ENCODE measurements at places on chromosomes 16 and 17.
A peak's percentile ranks its signal among the peaks of the same experiment; 100 is the strongest.

DNA sequence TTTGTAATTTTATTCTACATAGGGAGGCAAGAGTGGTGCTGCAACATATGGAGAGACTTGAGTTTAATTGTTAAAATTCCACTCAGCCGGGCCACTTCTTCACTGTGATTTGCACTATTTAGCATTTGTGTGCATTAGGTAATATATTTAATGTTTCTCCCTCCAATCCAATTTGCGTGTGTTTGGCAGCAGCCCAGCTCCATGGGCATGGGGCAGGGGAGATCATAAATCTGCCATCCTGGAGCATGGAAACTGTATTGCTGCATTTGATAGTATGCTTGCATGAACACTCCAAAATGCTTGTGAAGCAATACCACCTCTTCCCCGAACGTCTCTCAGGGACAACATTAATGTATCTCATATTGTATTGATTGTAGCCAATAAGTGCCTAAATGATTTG is 339.1 kb upstream of the RBFOX1 start:
- DNase-seq = no peak

DNA sequence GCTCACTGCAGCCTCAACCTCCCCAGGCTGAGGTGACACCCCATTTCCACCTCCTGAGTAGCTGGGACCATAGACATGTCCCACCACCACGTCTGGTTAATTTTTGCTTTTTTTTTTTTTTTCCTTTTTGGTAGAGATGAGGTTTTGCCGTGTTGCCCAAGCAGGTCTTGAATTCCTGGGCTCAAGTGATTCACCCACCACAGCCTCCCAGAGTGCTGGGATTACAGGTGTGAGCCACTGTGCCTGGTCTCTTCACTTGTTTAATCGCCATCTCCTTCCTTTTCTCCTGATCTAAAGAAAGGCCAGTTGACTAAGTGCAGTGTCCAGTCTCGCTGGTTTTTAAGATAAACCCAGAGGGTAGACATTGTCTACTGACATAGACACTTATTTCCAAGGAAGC is 152.0 kb downstream of the C16orf95 start:
- no peak for DNase-seq

DNA sequence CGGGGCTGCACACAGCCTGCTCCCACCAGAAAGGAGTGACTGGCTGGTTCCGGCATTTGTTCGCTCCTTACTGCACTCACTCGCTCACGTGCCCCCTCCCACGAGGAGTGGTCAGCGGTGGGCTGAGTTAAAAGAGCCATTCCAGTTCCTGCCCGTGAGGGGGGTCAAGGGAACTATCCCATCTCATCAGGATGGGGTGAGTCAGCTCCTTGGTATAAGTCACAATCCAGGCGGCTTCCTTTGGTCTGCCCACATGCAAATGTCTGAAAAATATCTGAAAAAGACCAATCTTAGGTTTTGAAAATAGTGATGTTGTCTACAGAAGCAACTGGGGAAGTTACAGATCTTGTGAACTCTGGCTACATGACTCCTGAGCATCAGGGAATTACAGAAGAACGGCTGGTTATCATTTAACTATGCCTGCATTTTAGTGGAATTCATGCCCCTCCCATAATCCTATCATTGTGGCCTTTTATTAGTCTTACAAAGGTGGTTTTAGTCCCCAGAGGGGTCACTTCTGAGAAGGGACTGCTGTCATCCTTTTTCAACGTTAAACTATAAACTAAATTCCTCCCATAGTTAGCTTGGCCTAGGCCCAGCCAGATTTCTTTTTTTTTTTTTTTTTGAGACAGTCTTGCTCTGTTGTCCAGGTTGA is 9.8 kb upstream of the TNFSF12 start:
- no peak for DNase-seq

- DNase-seq = no peak
These were observed 91.4 kb upstream of the FA2H start for GRCh38 chr16:74865922-74866598.

DNA sequence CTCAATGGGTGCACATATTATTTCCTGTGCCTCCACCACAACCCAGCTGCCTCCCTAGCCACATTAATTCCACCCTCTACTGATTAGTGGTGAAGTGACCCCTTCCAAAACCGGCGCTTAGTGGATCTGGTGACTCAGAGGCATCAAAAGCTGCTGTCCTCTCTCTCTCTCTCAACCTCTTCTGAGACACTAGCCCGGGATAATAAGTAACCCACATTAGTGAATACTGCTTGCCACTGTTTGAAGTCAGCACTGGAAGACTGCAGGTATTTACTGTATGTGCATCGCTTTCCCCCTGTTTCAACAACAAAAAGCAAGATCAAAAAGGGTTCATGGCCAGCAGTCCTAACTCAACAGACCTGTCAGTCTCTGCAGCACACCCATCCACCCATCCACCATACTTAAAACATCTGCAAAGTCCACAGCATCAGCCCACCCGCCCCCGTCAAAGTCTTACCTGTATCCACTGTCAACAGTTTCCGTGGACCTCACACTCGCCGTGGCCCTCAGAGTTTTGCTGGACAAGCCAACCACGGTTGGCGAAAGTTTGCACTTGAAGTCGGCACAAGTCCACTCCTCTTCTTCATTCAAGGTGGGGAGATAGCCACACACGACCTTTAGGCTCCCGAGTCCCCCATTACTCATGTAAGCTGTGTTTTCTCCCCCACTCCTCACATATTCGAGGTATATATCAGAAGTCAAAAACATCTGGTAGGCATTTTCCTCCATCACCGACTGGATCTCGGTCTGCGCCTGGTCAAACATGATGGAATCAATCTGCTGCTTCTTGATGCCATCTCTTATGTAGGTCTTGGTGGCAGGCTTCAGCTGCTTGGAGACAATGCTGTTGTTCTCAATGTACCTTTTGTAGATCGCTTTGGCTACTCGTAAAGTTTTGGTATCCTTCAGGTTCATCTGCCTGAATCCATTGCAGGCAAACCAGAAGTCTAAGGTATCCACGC is 3.8 kb downstream of the AXIN2 start:
- peak; percentile 88 for DNase-seq

- no peak for DNase-seq
These were observed 153.4 kb upstream of the PLCG2 start for GRCh38 chr16:81625544-81626153.

- no peak for DNase-seq
These were observed 103.0 kb upstream of the CDH13 start for GRCh38 chr16:82523815-82524214.

DNA sequence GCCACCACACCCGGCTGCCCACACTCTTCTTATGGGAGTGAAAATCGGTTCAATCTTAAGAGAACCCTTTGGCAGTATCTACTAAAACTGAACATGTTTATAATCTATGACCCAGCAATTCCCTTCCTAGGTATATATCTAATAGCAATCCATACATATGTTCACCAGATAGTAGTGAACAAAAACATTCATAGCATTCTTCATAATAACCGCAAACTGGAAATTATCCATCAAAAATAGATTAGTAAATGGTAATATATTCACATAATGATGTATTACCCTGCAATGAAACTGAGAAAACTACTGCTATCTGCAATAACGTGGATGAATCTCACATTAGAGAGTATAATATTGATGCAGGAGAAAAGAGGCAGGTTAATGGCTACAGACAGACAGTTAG is 23.1 kb downstream of the COPRS start:
- no peak for DNase-seq

DNA sequence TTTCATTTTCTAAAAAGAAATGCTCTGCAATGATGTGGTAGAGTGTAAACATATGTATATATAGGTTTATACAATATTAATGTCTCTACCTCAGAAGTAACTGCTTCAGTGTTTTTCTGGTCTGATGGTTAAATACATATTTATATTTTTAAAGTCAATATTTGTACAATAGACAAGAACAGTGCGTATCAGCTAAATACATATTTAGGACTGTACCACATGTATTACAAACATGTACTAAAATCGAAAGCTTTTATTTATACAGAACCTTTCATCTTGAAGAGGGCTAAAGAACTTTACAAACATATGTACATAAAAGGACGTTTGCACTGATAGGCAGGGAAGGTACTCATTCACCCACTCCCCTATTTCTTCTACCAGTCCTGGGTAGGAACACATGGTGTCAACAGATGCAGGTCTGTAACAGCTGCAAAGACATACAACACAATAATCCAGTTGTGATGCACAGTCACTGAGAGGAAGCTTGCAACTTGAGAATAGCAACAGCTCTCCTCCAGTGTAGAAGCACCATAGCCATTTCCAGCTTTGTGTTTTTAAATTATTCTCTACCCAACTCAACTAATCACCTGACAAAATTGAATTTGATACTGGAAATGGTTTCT is 206.9 kb upstream of the C17orf78 start:
- no peak for DNase-seq

GRCh38 chr16:79089735-79090284 is 510.7 kb downstream of the MAF start:
- no peak for DNase-seq

DNA sequence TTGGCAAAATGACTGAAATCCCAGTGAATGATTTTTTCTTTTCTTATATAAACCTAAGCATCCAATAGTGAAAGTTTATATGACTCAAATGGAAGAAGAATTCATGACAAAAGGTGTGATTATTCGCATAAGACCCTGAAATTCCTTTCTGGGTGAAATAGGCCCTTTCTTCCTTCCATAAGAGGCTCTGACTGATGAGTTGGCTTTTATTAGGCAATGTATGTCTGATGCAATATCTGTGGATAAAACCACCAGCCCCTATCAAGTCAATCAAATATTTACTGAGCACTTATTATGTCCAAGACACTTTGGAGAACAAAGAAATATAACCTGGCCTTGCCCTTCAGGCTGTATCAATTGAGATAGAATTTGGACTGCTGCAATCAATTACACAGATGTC is 316.6 kb downstream of the CDH13 start:
- no peak for DNase-seq

DNA sequence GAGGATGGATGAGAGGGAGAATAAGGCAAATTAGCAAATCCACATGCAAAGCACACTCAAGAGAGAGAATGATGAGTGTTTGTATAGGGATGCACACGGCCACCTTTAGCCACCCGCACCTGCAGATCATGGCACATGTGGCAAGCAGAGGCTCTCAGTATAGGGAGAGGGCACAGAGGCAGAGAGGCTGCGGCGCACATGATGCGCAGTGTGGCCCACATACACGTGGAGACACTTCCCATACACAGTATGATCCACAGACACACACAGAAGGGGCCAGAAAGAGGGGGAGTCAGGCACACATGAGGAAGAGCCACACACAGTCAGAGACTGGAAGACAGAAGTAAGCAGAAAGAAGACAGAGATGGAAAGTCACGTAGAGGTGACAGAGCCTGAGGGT is 6.5 kb upstream of the CHD3 start:
- no peak for DNase-seq

DNA sequence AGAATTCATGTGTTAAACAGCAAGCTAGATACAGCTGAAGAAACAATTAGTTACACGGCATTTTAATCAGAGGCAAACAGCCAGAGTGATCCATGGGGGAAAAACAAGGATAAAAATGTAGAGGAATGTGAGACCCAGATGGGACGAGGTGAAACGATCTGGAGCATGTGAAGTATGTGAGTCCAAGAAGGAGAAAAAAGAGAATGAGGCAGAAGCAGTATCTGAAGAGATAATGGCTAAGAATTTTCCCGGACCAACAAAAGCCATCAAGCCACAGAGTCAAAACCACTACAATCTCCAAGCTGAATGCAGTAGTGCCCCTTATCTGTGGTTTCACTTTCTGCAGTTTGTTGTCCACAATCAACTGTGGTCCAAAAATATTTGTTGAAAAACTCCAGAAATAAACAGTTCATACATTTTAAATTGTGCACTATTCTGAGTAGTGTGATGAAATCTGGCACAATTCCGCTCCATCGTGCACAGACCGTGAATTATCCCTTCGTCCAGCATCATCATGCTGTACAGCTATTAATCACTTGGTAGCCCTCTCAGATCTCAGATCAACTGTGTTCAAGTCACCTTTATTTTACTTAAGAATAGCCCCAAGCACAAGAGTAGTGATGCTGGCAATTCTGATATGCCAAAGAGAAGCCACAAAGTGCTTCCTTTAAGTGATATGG is 18.8 kb downstream of the MYH10 start:
- DNase-seq = no peak

DNA sequence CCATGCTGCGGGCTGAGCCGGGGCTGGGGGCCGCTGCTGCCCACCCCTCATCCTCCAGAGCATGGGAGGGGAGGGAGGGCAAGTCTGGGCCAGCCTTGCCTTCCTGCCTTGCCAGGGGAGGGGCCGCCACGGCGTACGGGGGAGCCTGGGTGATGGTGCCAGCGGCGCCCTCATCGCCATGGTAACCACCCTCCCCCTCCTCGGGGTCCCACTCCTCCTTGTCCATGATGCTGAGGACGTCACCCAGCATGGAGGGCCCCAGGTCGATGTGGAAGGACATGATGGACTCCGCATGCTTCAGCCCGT is 23.9 kb upstream of the CPSF4L start:
- DNase-seq = no peak

DNA sequence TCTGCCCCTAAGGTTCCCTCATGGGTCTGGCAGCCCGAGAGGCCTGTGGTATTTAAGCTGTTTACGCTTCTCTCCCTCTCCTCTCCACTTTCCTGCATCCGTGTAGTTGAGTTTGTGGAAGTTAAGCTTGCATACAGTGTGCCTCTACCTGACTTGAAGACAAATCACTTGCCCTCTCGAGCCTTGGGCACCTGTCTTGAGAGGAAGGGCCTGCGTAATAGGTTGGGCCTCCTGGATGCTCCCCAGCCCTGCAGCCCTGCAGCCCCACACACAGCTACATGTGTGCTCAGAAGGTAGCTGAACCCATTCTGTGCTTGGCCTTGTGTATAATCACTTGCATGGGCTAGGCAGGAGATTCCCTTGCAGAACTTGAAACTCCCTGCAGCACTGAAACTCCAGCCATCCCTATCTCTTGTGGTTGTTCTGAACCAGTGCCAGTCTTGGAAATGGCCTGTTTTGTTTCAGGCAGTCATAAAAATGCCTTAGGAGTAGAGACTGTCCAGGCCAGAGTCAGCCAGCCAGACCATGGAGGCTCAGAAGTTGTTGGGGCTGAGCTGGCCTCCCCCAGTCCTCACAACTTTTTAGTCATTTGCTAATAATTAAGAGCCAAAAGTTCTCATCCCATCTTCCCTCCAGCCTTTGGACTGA is 134.6 kb downstream of the CLEC16A start:
- no peak for DNase-seq

- DNase-seq = no peak
These were observed 45.7 kb upstream of the FAM20A start for GRCh38 chr17:68646626-68647526.

DNA sequence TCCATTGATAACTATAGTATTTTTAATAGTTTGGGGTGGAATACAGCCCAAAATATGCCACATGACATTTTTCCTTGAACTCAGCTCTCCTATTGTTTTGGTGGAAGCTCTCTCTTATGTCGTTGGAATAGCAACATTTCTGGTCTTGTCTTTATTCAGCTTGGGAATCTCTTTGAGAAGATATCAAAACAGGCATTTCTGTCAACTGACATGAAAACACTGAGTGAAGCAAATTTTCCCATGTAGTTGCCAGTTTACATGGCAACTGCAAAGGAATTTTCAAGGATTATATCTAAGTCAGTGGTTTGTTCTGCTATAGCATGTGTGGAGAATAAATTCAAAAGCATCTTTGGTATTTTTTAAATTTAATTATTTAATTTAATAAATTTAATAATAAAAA is 863.5 kb upstream of the CDH8 start:
- DNase-seq = no peak

All from HCT116 (cell line).